Kidney glomerular epithelial cell (primary cell): ENCODE measurements at places on chromosomes 3 and 15.

DNA sequence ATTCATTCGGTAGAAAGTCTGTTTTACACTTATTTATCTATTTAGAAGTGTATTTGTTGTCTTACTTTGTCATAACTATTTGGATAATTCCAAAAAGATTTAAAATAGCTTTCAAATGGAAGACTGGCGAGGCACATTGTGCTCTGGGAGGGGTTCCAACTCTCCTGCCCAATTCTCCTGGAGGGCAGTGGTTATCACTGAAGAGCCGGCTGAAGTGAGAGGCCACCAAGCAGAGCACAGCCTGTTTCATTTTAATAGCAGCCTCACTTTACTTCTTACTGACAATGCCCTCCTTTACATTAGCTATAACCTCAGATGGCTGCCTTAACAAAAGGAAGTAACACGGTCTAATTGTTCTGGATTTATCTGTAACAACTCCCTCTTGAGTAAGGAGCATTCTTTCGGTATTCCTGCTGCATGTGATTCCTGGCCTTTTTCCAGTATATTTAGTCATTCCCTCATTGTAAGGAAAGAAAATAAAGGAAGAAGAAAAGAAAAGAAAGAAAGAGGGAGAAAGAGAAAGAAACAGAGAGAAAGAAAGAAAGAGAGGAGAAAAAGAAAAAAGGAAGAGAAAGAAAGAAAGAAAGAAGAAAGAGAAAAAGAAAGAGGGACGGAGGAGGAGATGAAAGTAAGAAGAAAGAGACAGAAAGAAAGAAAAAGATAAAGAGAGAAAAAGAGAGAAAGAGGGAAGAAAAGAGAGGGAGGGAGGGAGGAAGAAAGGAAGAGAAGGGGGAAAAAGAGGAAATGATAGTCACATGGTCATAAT, 339.8 kb upstream of the WNT5A start:
- peak; percentile 29 for DNase-seq

DNA sequence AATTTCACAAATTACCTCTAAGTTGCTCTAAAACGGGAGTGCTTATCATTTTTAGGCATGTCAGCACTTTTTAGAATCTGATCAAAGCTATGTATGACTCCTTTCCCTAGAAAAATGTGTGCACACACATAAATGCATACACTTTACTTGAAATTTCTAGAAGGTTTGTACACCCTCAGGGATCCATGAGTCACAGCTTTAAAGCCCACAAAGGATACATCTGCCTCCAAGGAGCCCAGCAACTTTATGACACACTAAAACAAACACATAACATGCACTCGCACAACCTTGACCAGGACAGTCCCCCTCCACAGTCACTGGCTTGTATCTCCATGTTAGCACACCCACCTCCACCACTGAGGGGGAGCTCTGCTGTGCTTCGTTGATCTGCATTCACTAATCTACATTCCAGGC, 722.0 kb upstream of the CFAP20DC start:
- peak; percentile 98 for DNase-seq

DNA sequence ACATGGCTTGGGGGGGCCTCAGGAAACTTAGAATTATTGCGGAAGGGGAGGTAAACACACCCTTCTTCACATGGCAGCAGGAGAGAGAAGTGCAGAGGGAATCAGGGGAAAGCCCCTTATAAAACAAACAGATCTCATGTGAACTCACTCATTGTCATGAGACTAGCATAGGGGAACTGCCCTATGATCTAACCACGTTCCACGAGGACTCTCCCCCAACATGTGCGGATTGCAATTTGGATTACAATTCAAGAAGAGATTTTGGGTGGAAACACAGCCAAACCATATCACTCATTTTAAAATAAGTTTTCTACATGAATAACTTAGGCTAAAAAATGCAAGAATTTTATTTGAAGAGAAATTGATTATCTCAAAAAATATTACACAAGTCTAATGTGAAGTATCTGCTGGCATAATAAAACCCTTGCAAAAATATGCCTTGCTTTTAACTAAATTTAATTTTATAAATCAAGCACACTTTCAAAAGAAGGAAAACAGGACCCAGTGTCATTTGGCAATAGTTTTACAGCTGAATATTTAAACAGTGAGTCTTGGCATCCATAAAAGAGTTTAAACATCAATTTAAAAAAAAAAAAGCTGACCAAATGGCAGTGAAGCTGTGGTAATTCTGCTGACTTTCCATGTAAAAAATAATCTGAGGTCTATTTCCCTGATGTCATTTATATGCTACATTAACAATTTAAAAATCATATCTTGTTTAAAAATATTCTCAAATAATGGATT, 1057.2 kb downstream of the NAALADL2 start:
- no peak for DNase-seq

GRCh38 chr3:149235599-149236424, 14.2 kb upstream of the CP start:
- DNase-seq = no peak

- DNase-seq = no peak
Measured at GRCh38 chr15:93882779-93883178, 348.6 kb upstream of the MCTP2 start.

DNA sequence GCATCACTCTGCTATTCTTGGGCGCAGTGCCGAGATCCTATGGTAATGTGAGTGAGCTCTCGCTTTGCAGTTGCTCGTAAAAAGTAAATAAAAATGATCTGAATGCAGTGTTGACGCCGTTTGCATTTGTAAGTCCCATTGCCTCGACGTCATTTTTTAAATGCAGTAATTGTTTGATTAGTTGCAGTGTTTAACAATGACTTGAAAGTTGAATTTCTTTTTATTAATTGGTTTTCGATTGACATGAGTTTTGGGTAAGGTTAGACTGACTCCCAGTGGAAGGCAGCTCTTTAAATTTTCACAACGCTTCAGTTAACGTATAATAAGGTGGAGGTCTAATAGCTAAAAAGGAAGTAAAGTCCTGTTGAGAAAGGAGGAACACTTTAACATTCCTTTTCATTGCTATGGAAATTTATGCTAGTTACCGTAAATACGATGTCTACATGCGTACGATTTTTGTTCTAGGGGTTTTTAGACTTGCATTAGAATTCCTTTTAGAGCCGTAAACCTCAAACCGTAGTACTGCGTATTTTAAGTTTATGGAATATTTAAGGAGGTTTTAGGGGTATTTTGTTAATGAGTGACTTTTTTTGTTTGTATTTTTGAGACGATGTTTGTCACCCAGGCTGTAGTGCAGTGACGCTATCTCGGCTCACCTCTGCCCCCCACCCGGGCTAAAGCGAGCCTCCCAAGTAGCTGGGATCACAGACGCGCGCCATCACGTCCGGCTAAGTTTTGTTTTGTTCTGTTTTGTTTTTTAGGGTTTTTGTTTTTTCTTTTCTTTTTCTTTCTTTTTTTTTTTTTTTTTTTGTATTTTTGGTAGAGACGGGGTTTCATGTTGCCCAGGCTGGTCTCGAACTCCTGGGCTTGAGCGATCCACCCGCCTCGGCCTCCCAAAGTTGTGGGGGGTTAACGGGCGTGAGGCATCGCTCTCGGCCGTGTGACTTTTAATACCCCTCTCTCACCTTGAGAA, 1.4 kb downstream of the MORF4L1 start:
- DNase-seq = peak; percentile 71

- peak; percentile 70 for DNase-seq
Measured at GRCh38 chr15:50676799-50677483, 9.7 kb downstream of the TRPM7 start.

GRCh38 chr3:70409018-70409417, 96.6 kb upstream of the MDFIC2 start:
- DNase-seq = no peak

DNA sequence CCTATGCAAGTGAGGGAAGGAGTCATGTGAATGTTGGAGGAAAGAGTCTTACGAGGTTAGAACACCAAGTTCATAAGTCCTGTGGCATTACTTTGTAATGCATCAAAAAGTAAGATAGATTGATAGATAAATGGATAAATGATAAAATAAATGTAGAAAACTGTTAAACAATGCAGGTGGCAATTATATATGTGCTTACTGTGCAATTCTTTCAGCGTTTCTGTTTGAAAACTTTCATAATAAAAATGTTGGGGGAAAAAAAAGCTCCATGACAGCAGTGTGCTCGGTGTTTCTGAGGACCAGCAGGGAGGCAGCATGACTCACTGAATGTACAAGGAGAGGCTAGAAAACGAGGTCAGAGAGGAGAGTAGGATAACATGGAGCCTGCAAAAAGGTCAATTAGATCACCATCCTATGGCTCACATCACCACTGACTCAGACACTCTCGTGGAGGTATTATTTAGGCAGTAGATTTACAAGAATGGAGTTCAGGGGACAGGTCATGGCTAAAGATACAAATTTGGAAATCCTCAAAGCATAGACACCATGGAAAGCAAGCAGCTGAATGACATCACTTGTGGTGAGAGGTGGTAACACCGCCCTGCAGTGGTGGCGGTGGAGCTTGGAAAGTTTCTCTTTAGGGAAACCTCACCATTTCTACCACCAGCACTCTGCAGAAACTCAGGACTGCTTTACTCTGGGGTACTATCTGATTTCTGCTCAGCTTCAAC, 219.8 kb downstream of the CTNNB1 start:
- DNase-seq = peak; percentile 64

DNA sequence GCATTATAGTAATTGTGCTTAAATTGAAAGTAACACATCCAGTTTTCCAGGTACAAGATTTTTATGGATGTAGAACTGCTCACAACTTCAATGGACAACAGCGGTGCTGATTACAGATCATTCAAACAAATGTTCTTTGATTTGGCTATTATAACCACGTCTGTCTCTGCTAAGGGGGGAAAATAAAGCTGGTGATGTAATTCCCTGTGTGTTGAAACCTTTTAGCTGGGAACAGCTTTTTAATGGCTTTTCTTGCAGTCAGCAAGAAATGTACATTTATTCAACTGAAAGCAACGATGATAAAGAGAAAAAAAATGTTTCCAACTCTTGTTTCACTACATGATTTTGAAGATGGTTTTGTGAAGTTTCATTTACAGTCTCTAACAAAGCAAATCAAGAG, 431.9 kb upstream of the AGTR1 start:
- no peak for DNase-seq

DNA sequence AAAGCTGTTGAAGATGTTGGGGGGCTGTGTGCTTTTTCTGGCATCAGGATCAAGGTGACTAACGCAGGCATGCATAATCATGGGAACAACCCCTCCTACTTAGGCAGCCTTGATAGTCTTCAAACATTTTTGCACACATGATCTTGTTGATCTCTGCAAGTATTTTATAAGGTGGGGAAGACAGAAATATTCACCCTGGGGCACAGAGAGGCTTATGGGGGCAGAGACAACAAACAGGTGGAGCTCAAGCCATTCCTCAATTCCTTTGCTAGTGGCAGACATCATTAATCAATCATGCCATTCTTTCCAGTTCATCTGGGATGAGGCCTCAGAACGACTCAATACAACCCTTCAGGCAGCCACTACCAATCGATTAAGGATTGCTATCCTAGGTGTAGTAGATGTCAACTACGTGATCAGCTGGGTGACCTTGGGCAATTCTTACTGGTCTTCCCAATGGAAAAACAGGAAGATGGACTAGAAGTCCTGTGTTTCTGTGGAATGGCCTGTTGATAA, 110.3 kb upstream of the SMAD3 start:
- no peak for DNase-seq

DNA sequence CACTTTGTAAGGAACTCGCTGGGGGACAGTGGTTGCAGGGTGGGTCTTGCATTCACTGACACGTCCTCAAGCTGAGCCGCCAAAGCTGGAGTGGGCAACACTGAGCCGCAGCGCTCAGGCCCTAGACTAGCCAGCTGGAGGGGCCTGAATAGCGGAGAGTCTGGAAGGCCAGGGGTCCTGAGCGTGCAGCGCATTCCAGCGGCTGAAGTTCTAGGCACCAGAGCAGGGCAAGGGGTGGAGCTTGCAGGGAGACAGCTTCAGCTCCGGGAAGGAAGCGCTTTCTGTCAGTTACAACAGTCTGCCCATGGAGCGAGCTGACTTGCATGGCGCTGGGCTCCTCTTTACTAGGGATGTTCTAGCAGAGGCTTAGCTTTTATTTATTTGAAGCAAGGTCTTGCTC, 2.7 kb downstream of the MAP6D1 start:
- no peak for DNase-seq

DNA sequence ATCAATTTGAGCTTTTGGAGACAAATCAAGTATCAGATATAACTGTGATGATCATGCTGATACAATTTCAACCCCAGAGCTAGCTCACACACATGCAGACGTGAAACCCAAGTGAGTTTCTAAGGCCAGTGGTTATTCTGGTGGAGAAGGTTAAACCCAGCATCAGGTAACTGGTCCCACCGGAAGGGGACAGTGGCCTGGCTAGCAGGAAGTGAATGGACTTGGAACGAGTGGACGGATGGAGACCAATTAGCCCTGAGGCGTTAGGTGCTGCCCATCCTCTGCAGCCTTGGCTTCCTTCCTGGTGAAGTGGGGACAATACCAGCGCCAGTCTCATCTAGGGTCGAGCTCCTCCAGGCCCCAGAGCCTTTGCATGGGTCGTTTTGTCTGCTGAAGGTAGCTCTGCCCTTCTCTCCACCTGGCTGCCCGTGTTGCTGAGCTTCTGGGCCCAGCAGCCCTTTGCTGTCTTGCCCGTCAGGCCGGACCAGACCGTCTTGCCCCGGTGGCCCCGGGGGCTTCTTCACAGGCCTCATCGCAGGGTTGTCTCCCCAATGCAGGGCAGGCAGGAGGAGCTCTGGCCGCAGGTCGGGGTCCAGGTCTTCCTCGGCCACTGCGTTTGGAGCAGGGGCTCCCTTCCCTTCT, 915 bp upstream of the KCTD6 start:
- DNase-seq = no peak

DNA sequence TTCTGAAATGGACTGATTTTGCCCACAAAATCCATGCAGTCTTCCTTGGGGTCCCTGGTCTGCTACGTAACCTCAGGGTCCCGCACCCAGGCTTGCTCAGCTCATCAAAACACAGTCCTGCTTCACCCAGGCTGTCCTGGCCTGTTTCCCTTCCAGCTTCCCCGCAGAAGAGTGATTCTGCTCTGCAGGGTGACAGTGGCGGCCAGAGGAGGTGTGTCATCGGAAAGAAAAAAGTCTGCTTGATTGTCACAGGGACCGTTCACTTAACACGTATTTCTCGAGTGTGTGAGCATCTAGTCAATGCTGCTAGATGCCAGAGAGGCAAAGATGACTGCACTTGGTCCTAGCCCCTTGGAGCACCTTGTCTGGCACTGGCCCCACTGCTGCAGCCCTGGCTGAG, 50.1 kb upstream of the ABHD2 start:
- DNase-seq = no peak

DNA sequence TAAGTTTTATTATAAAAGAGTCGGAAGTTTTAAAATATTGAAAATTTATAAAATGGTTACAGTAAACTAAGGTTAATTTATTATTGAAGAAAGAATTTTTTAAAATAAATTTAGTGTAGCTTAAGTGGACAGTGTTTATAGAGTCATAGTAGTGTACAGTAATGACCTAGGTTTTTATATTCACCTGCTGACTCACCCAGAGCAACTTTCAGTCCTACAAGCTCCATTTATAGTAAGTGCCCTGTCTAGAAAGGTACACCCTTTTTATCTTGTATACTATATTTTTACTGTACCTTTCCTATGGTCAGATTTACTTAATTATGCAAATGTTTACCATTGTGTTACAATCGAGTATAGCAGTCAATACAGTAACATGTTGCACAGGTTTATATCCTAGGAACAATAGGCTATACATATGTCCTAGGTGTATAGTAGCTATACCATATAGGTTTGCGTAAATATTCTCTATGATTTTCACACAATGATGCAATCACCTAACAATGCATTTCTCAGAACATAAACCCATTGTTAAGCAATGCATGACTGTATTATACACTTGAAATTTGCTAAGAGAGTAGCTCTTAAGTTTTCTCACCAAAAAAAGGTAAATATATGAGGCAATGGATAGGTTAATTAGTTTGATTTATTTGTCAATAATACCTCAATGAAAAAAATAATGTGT, 106.9 kb upstream of the CD96 start:
- no peak for DNase-seq

GRCh38 chr15:75785771-75786574, 57.3 kb upstream of the UBE2Q2 start:
- DNase-seq = no peak
